Adrenal gland (tissue), 19 donors: ENCODE measurements at places on chromosomes 1 and 21. TPM values are rescaled to one million over a fixed set of nuclear protein-coding genes. Genes with fewer than 3 reads are reported as not detected.

PDXK gene
- polyA plus RNA-seq = 92.5 TPM

DNA sequence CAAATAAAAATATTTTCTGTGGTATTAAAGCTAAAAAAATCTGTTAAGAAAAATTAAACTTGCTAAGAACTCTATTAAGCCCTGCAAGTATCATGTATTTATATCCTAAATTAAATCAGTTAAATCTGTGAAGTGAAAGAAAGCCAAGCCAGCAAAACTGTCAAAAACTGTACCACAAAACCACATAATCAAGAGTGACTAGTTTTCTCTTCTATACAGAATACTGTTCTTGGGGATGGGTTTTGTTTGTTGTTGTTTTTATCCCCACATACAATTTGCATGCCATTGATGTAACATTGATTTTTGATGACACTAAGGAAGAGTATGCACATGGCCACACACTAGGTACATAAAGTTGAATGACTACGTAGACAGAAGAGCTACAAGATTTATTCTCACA, 20.4 kb downstream of the DPH5 start:
- DNase-seq = no peak

DNA sequence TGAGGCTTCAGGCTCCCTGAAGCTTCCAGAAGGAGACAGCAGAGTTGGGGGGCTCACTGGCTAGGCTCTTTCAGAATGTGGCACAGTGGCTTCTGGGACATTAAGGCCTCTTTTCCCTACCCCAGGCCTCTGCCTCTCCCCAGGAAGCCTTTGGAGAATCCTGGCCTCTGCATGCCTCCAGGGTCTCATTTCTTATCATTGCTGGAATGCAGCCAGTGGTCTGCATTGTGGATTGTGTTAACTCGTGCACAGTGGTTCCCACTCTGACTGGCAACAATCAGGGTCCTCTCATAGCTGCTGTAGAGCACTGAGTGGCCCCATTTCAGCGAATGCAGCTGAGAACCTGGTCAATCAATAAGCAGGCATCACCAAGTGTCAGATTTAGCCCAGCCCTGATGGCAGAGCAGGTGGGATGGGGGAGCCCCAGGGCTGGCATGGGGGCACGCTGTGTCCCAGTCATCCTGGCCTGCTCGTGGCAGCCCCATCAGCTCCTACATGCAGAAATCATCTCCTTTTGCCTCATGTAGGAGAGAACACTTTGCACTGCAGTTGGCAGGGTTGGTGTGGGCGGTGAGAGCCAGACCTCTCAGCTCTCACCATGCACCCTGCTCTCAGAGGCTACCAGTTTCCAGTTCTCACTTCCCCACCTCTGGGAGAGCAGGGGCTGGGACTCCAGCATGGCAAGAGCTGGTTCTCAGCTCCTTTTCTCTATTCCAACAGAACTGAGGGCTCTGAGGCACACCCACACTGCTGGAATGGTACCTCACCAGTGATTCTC, 13.4 kb downstream of the ADORA1 start:
- no peak for DNase-seq

DNA sequence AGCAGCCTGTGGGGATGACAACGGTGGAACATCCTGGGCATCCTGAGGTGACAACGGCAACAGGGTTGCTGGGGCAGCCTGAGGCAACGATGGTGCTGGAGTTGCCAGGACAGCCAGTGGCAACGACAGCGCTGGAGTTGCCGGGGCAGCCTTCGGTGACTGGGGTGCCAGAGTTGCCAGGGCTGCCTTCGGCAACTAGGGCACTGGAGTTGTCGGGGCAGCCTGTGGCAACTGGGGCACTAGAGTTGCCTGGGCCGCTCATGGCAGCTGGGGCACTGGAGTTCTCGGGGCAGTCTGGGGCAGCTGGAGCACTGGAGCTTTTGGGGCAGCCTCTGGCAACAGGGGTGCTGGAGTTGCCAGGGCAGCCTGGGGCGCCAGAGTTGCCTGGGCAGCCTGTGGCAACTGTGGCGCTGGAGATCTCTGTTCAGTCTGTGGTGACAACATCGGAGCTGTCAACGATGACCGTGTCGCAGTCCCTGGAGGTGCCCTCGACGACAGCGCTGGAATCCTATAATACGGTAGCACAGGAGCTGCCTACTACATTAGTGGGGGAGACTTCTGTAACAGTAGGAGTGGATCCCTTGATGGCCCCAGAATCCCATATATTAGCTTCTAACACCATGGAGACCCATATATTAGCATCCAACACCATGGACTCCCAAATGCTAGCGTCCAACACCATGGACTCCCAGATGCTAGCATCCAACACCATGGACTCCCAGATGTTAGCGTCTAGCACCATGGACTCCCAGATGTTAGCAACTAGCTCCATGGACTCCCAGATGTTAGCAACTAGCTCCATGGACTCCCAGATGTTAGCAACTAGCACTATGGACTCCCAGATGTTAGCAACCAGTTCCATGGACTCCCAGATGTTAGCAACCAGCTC, 8.2 kb downstream of the SON start:
- DNase-seq = no peak

- no peak for DNase-seq
Measured at GRCh38 chr1:182650678-182651338, 33.6 kb downstream of the RGS8 start.
